Naive B cell (primary cell): ENCODE measurements at places on chromosomes 2 and 18. TPM values are rescaled to one million over a fixed set of nuclear protein-coding genes. Genes with fewer than 3 reads are reported as not detected.

- no peak overlapping the region for H3K27ac ChIP-seq
- DNase-seq: no peak
- H3K4me1 ChIP-seq: peaks cover 9% of the 10 kb centered on the region
- no peak overlapping the region for H3K4me3 ChIP-seq
- H3K36me3 ChIP-seq: no peaks in the 10 kb centered on the region
These were observed 69.6 kb downstream of the KLHL29 start for GRCh38 chr2:23454501-23455120.

The RAB27B gene
- polyA plus RNA-seq: 0.36 TPM

The TLX2 gene
- not detected for polyA plus RNA-seq

- H3K36me3 ChIP-seq: no peaks in the 10 kb centered on the region
- H3K27ac ChIP-seq: no peak overlapping the region
- H3K4me3 ChIP-seq: no peak overlapping the region
- H3K4me1 ChIP-seq: no peaks in the 10 kb centered on the region
These were observed 83.1 kb downstream of the SOCS6 start for GRCh38 chr18:70371908-70372307.

GRCh38 chr2:26613241-26614215 is 27.6 kb downstream of the CIB4 start:
- H3K36me3 ChIP-seq: no peaks in the 10 kb centered on the region
- no peak overlapping the region for H3K4me3 ChIP-seq
- no peak for DNase-seq
- no peak overlapping the region for H3K27ac ChIP-seq
- H3K27me3 ChIP-seq: peaks cover 20% of the 10 kb centered on the region

The MPP4 gene
- polyA plus RNA-seq: not detected

- H3K4me3 ChIP-seq: no peak overlapping the region
- no peak overlapping the region for H3K27ac ChIP-seq
- no peaks in the 10 kb centered on the region for H3K36me3 ChIP-seq
- H3K4me1 ChIP-seq: peaks cover 2% of the 10 kb centered on the region
- H3K27me3 ChIP-seq: peaks cover 46% of the 10 kb centered on the region
These were observed 3.1 kb downstream of the GCG start for GRCh38 chr2:162148956-162149355.

DNA sequence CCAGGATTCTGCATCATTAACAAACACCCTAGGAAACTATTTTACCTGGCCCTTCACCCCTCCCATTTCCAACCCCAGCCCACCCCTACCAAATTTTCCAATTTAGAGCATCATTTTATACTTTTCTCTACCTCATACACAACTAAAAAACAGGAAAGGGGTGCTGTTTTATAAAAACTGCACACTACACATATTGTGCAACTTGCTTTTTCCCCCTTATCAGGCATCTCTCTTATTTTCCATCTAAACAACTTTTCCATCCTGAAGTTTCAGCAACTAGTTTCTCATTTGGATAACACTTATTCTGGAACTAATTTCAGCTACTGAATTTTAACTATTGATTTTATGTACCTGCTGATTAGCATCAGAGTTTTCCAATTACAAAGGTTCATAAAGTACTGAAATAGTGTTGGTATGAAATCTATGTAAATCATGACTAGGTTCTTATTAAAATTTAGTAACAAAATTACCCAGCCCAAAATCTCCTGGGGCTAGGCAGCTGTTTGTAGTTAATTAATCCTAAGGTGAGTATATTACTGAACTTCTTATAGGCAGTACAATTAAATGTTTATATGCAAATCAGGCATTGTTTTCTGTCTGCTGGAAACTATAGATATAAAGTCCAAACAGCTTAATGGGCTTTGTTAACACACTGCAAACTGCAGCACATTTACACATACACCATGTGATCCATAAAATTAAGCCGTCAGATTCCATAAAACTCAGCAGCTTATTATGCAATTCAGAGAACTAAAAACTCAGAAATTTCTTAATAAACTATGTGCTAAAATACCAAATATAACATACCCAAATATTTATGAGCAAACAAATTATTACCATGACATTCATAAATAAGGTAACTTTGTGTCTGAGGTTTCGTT is 7.9 kb downstream of the SF3B1 start:
- H3K4me1 ChIP-seq: peaks cover 43% of the 10 kb centered on the region
- H3K4me3 ChIP-seq: peak overlapping the region; percentile 15
- H3K27me3 ChIP-seq: no peaks in the 10 kb centered on the region
- peak overlapping the region; percentile 59 for H3K27ac ChIP-seq

The UGT1A5 gene
- polyA plus RNA-seq: not detected

- no peaks in the 10 kb centered on the region for H3K36me3 ChIP-seq
- H3K27me3 ChIP-seq: no peaks in the 10 kb centered on the region
- no peak overlapping the region for H3K4me3 ChIP-seq
- DNase-seq: no peak
- no peaks in the 10 kb centered on the region for H3K4me1 ChIP-seq
These were observed 45.8 kb downstream of the WDR7 start for GRCh38 chr18:56696966-56697365.

DNA sequence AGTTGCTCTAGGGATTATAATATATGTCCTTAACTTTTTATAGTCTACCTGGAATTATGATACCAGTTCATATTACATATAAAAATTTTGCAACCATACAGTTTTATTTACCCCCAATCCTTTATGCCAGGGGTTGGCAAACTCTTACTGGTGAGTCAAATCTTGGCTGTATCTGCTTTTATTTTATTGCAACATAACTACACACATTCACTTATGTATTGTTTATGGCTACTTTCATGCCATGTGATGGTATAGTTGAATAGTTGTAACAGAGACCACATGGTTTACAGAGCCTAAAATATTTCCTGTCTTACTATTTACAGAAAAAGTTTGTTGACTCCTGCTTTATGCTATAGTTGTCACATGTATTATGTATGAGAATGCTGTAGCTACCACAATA is 25.8 kb upstream of the DLX2 start:
- no peak for DNase-seq
- H3K4me3 ChIP-seq: no peak overlapping the region
- H3K4me1 ChIP-seq: no peaks in the 10 kb centered on the region

The BCL11A gene
- 198 TPM for polyA plus RNA-seq

- no peak for DNase-seq
- H3K27ac ChIP-seq: no peak overlapping the region
- H3K27me3 ChIP-seq: no peaks in the 10 kb centered on the region
These were observed 230.8 kb downstream of the CELF4 start for GRCh38 chr18:37334631-37335408.

GRCh38 chr2:124572934-124573634 is 548.0 kb downstream of the CNTNAP5 start:
- no peaks in the 10 kb centered on the region for H3K4me1 ChIP-seq
- no peak for DNase-seq
- no peaks in the 10 kb centered on the region for H3K36me3 ChIP-seq
- no peak overlapping the region for H3K4me3 ChIP-seq

DNA sequence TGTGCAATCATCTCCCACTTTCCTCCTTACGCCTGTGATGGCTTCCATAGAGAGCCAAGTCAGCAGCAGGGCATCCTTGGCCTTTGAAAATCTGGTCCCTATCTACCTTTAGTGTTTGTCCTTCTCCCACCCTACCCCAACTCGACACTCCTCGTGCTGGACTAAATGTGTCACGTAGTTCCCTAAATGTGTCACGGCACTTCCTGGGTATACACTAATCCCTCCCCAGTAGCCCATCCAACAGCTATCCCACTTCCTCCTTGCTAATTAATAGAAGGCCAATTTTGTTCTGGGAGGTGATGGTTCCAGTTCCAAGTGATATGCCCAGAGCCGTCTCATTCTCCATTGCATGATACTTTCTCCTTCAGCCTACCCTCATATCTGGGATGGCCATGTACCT is 36.5 kb upstream of the ZFP36L2 start:
- peaks cover 3% of the 10 kb centered on the region for H3K4me1 ChIP-seq
- no peak overlapping the region for H3K27ac ChIP-seq
- peaks cover 14% of the 10 kb centered on the region for H3K36me3 ChIP-seq
- no peak overlapping the region for H3K4me3 ChIP-seq
- H3K27me3 ChIP-seq: no peaks in the 10 kb centered on the region
- no peak for DNase-seq

GRCh38 chr2:199818026-199818425 is 33.0 kb downstream of the FTCDNL1 start:
- no peak overlapping the region for H3K27ac ChIP-seq
- H3K36me3 ChIP-seq: no peaks in the 10 kb centered on the region
- H3K4me1 ChIP-seq: no peaks in the 10 kb centered on the region
- no peak overlapping the region for H3K4me3 ChIP-seq

DNA sequence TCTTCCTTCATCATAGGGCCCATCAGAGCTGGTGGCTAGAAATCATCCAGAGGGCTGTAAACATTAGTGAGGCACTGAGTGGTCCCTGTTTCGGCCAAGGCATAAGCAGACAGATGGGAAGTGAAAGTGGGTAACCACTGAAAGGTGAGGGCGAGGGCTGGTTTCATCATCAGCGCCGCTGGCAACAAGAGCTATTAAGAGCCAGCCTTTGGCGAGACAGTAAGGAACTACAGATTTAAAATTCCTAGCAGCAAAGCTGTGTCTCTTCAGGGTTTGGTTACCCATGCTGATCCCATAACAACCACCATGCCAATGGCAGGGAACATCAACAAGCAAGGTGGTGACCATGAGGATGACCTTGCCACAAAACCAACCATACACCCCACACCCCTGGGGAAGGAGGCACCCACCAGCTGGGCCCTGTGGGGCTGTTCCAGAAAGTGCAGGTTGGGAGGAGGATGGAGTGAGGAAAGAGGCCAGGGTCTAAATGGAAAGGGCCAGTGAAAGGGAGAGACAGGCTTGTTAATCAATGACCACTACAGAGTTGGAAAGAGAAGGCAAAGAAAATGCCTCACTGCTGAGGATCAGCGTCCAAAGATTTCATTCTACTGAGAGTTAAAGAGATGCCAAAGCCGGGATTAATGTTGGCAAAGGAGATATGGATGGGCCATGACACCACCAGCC is 9.0 kb upstream of the SLC20A1 start:
- no peaks in the 10 kb centered on the region for H3K36me3 ChIP-seq
- peak overlapping the region; percentile 6 for H3K4me3 ChIP-seq
- H3K27ac ChIP-seq: no peak overlapping the region
- DNase-seq: no peak
- peaks cover 3% of the 10 kb centered on the region for H3K4me1 ChIP-seq

The MYCN gene
- polyA plus RNA-seq: not detected

GRCh38 chr2:142881619-142882018 is 4.2 kb downstream of the KYNU start:
- H3K4me3 ChIP-seq: peak overlapping the region; percentile 61
- H3K4me1 ChIP-seq: peaks cover 54% of the 10 kb centered on the region
- no peak overlapping the region for H3K27ac ChIP-seq
- H3K36me3 ChIP-seq: peaks cover 25% of the 10 kb centered on the region

- peaks cover 29% of the 10 kb centered on the region for H3K4me1 ChIP-seq
- peak overlapping the region; percentile 31 for H3K4me3 ChIP-seq
- H3K27me3 ChIP-seq: no peaks in the 10 kb centered on the region
- peak; percentile 49 for DNase-seq
- H3K36me3 ChIP-seq: peaks cover 5% of the 10 kb centered on the region
These were observed 26.4 kb downstream of the ASXL2 start for GRCh38 chr2:25851740-25852503.

The UGT1A3 gene
- polyA plus RNA-seq: not detected

The SEPTIN10 gene
- 0.84 TPM for polyA plus RNA-seq

- DNase-seq: no peak
- H3K27ac ChIP-seq: no peak overlapping the region
- H3K27me3 ChIP-seq: no peaks in the 10 kb centered on the region
- peaks cover 5% of the 10 kb centered on the region for H3K4me1 ChIP-seq
- H3K4me3 ChIP-seq: no peak overlapping the region
These were observed 7.7 kb downstream of the ZSCAN30 start for GRCh38 chr18:35282353-35282752.

The VWC2L gene
- polyA plus RNA-seq: not detected

DNA sequence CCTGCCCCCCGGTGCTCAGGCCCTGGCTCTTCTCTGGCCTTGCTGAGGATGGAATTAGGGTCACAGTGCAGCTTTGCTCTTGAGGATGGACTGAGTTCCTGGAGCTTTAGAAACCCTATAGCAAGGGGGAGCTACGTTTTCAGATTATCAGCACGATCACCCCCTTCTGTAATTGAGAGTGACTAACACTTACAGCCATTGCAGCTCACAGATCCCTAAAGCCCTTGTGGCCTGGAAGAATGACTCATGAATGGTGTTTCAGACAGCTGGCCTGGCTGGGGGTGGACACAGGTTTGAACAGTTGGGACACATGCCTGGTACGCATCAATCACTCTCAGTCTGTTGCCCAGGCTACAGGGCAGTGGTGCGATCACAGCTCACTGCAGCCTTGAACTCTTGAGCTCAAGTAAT is 79.7 kb upstream of the IGFBP5 start:
- H3K27ac ChIP-seq: no peak overlapping the region
- DNase-seq: no peak
- no peak overlapping the region for H3K4me3 ChIP-seq
- H3K4me1 ChIP-seq: no peaks in the 10 kb centered on the region
- H3K36me3 ChIP-seq: no peaks in the 10 kb centered on the region
- H3K27me3 ChIP-seq: peaks cover 27% of the 10 kb centered on the region

The MC4R gene
- polyA plus RNA-seq: not detected

DNA sequence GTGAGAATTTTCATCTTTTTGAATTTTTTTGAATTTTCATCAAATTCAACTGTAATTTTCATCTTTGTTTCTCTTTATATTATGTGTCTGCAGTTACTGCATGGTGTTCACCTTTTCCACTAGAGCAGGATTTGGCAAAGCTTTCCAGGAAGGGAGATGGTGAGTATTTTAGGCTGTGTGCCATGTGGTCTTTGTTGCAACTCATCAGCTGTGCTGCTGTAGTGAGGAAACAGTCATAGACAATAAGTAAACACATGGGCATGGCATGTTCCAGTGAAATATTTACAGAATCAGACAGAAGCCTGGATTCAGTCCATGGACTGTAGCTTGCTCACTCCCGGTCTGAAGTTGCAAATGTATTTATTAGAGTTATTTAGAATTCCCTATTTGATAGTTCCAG is 120.4 kb downstream of the DCDC2C start:
- no peaks in the 10 kb centered on the region for H3K4me1 ChIP-seq
- no peaks in the 10 kb centered on the region for H3K27me3 ChIP-seq
- H3K36me3 ChIP-seq: no peaks in the 10 kb centered on the region
- H3K4me3 ChIP-seq: no peak overlapping the region
- H3K27ac ChIP-seq: no peak overlapping the region
- DNase-seq: no peak

The SCN7A gene
- not detected for polyA plus RNA-seq

- H3K27ac ChIP-seq: no peak overlapping the region
- no peak overlapping the region for H3K4me3 ChIP-seq
- peaks cover 28% of the 10 kb centered on the region for H3K4me1 ChIP-seq
- DNase-seq: no peak
These were observed 17.5 kb downstream of the C18orf63 start for GRCh38 chr18:74333091-74333490.

The ZNF24 gene
- polyA plus RNA-seq: 132 TPM
